ENCODE measurements at places on chromosomes 3 and 15. TPM values are rescaled to one million over a fixed set of nuclear protein-coding genes. Genes with fewer than 3 reads are reported as not detected.

The SMCO1 gene
- total RNA-seq: 58.6 TPM

The PRRT3 gene
- 0.78 TPM for total RNA-seq

The SPCS1 gene
- 74.3 TPM for total RNA-seq

- DNase-seq: no peak
Observed at GRCh38 chr3:121703973-121704372, 43.3 kb upstream of the HCLS1 start.

- no peak for DNase-seq
Observed at GRCh38 chr3:16877505-16877904, 7.2 kb upstream of the PLCL2 start.

GRCh38 chr15:63495780-63496488 lies 8.5 kb upstream of the USP3 start:
- DNase-seq: no peak

DNA sequence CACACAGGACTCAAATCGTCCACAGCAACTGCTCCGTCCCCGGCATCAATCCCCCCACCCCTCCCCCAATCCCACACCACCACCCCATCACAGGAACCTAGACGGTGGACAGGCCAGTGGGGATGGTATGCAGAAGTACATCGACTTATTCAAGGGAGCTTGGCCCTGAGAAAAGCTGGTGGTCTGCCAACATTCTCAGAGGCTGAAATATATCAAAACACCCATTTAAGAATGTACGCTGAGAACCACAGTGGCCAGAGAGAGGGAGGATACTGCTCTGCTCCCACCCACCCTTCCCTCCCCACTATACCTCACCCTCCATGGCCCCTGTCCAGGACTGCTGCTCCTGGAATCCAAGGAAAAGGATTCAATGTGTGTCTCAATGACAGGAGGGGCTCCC lies 12.4 kb upstream of the USP3 start:
- no peak for DNase-seq

- DNase-seq: no peak
Observed at GRCh38 chr3:59299561-59299960, 249.7 kb upstream of the CFAP20DC start.

DNA sequence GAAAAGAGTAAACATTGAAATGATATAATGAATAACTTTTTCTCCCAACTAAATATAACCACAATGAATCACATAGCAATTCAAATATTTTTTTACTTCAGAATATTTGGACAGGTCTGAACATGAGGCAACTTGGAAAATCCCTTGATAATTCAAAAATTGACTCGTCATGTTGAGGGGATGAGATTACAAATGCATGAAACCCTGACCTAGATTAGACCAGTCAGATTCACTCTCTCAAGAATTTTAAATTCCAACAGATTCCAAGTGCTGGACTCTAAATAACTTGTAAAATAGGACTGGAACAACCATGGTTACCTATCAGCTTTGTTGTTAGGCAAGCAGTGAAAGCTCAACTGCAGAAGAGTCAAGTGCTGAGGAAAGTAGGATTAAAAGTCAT lies 317.5 kb downstream of the GBE1 start:
- DNase-seq: no peak

DNA sequence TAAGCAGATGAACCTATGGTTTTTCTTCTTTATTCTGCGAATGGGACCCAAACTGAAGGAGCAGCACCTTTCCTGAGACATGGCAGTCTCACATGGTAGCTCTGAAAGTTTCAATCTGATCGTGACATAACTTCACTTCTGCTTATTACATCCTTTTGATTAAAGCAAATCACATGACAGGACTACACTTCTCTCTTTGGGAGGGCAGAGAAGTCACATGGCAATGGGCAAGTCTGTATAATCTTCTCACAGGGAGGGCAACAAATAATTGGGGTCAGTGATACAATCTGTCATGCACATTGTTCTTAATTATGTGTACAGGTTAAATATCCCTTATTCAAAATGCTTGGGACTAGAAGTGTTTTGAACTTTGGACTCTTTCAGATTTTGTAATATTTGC lies 21.6 kb downstream of the NCBP2 start:
- DNase-seq: no peak

- no peak for DNase-seq
Observed at GRCh38 chr3:141178551-141178950, 53.1 kb upstream of the PXYLP1 start.

GRCh38 chr15:69719527-69720240 lies 267.1 kb downstream of the RPLP1 start:
- DNase-seq: no peak

Data from heart right ventricle (tissue), 16 donors.